ENCODE measurements at places on chromosomes 5 and 9.
A peak's percentile ranks its signal among the peaks of the same experiment; 100 is the strongest.

DNA sequence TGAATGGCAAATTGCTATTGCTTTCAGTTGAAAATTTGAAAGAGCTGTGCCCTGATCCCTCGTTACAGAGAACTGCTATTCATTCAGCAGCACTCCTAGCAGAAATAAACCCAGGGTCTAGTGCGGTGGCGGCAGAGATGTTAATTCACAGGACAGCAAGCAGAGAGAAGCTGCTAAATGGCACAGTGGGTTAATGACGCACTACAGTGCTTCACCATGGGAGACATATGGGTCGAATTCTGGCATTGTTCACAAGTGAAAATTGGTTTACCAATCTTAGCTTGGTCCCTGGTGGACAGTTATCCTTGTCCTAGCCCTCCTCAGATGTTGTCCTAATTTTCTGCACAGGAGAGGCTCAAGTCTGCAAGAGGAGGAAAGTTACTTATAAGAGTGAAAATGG, 807.4 kb downstream of the TLE1 start:
- DNase-seq: no peak

- no peak for DNase-seq
These were observed 5.4 kb upstream of the CREBRF start for GRCh38 chr5:173050791-173051190.

DNA sequence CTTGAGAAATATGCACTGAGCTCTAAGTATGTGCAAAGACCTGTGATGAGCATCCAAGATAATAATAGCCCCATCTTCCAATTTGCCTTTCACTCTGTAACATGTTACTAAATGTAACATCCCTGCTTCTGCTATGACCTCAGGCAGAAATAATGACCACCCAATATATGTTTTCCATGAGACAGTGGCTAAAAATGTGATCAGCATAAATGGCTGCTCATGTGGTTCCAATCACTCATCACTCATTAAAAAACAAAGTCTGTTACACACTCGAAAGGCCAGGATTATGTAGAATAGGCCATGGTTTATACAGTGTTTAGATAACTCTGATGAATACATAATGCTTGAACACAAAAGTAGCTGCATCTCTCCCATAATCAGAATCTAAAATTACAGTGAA, 71.4 kb upstream of the MOCS2 start:
- no peak for DNase-seq

DNA sequence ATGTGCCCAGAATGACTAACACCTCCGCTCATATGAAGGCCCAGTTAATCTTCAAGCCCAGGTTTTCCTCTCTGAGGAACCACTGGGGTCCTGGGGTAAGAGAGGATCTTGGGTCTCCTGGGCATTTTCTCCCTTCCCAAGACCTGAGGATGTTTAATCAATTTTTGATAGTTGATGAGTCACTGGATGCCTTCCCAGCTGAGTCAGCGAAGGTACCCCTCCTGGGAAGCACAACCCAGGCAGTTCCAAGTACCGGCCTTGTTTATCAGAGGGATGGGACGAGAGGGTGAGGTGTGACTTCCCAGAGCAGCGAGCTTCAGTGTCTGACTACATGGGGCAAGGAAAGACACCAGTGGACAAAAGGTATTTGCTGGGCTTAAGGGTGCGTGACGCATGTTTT, 119.6 kb upstream of the IL12B start:
- DNase-seq: no peak

GRCh38 chr5:153569036-153569435, 78.6 kb downstream of the GRIA1 start:
- DNase-seq: no peak

- DNase-seq: no peak
These were observed 65.7 kb upstream of the ZNF462 start for GRCh38 chr9:106797299-106797698.

- DNase-seq: no peak
These were observed 488.1 kb upstream of the ADAMTS16 start for GRCh38 chr5:4651806-4652565.

DNA sequence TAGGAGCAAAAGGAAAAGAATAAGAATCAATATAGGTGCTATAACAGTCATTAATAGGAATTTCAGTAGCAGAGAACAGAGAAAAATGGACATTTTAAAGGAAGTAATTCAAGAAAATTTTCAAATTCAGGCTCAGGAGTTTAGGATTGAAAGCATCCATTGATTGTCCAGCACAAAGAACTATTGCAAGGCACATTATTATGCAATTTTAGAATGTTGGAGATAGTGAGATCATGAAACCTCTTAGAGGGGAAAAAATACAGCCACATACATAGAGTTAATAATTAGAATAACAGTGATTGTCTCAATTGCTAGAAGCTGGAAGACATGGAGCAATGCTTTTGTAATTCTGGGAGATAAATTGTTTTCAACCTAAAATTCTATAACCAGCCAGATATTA, 31.5 kb downstream of the CNTLN start:
- DNase-seq: no peak

DNA sequence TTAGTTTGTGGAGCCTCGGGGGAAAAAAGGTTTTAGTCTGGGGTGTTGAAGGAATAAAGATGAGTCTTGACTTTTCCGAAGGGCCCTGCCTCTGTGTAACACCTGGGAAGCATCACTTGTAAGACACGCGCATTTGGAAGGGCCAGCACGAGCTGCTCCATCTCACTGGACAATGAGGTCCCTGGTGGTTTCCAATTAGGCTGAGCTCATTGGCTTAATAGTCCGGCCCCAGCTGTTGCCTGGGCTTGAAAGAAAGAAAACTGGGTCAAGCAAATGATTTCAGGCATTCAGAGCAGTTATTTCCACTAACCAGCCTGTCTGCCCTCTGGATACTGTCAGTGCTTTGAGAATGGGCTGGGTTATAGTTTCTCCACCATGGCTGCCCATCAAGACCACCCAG, 64.5 kb downstream of the NSUN2 start:
- no peak for DNase-seq

GRCh38 chr5:177435847-177436536, 9.5 kb downstream of the GRK6 start:
- no peak for DNase-seq

DNA sequence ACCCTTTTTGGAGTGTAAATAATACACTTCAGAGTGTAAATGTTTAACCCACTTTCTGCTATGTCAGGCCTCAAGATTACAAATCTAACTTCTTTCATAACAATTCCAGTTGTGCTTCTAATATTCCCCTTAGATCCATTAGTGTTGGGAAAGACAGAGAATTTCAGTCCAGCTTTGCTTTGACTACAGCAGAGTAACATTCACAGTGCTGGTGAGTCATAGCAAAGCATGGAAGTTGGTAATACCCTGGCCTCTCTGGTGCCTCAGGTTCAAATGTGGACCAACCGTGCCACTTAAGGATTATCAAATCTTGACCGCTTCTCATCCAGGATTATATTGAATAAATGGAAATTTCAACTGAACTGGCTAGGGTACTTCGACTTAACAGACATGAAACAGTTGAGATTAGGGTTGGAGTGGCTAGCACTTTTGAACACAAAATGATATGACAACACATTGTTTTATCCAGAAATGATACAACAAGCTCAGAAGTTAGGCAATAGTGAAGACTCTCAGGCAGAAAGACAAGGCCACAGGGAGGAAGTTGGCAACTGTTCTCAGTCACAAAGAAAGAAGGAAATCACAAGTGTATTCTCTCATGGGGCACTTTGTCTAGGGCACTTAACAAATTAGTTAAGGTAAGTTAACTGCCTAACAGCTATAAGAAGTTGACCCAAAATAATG, 24.4 kb upstream of the RASA1 start:
- no peak for DNase-seq

GRCh38 chr9:124260769-124261603, 3.2 kb downstream of the NEK6 start:
- no peak for DNase-seq

DNA sequence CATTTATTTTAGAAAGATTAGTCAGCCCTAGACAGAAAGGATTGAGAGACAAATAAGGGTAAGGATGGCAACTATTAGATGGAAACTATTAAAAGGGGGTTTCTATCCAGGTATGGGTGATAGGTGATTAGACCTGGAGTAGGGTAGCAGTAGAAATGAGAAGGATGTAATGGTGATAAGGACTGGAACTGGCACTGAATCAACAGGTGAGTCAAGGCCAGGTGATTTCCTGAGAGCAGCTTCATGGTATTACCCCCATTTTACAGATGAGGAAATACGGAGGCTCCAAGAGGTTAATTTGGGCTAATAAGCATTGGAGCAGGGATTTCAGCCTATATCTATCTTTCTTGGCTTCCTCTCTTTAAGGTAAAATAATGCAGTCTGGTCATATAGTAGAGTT, 55.7 kb downstream of the CAST start:
- no peak for DNase-seq

DNA sequence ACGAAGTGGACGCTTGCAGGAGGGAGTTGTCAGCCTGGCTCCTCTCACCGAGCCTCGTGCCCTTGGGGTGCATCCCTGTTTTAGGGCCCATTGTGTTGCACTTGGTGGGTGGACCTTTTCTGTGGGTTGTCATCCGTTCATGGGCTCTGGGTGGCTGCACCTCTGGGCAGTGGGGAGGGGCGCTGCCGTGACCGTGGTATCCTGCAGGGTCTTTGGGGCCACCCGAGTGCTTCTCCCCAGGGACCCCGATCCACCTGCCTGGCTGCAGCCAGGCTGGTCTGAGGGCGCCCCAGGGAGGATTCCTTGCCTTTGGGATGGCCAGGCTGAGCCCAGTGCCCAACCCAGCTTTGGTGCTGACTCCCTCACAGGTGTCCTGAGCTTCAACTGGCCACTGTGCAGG, 41.0 kb upstream of the UBAC1 start:
- no peak for DNase-seq

GRCh38 chr5:124628721-124629596, 117.5 kb downstream of the ZNF608 start:
- peak; percentile 54 for DNase-seq

DNA sequence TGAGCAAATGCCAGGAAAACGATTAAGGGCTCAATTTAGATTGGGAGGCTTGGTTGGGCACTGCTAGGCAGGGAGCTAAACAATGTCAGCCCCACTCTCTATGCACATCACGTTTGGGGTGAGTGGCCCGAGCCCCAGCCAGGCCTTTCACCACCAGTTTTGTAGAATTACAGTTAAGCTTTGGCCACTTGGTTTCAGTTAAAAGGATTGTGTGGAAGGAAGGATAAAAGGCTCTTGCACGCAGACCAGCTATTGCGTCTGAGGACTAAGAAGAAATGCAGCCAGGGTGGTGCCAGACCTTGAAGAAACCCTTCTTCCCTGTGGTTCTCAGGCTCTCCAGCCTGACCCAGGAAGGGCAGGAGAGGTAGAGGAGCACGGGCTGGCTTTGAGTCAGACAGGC, 125.3 kb upstream of the SLC44A1 start:
- no peak for DNase-seq

GRCh38 chr9:36136894-36137391, 410 bp downstream of the GLIPR2 start:
- no peak for DNase-seq

DNA sequence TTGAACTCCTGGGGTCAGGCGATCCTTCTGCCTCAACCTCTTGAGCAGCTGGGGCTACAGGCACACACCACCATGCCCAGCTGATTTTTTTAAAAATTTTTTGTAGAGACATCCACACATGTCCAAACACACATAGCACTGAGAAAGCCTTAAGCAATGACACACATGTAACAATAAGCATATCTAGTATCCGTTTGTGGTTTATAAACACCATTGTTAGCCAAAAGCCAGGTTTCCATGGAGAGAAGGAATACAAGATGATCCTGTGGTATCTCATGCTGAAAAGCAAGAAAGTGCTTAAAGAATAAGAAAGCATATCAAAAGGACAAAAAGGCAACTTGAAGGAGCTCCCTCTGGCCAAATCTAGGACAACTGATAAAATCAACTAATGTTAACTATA, 29.7 kb upstream of the SLC1A3 start:
- DNase-seq: no peak

GRCh38 chr5:67222243-67223025, 25.8 kb upstream of the CD180 start:
- no peak for DNase-seq

- DNase-seq: no peak
These were observed 822 bp downstream of the DENND4C start for GRCh38 chr9:19231126-19231903.

DNA sequence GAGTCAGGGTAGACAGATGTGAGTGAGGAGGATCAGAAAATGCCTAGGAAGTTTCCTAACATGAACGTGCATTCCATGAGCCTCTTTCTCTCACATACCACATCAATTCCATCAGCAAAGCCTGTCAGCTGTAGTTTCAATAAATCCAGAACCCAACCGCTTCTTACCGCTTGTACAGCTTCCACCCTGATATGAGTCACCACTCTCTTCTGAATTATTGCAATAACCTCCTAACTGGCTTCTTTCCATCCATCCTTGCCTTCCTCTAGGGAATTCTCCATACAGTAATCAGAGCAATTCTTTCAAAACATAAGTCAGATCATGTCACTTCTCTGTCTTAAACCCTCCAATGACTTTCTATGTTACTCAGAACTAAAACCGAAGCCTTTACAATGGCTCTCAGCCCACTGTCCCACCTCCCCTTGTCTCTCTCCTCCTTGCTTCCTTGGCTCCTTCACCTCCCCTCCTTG, 8.1 kb upstream of the RAD23B start:
- DNase-seq: no peak

GRCh38 chr9:92407818-92408217, 3.4 kb upstream of the OGN start:
- DNase-seq: no peak

DNA sequence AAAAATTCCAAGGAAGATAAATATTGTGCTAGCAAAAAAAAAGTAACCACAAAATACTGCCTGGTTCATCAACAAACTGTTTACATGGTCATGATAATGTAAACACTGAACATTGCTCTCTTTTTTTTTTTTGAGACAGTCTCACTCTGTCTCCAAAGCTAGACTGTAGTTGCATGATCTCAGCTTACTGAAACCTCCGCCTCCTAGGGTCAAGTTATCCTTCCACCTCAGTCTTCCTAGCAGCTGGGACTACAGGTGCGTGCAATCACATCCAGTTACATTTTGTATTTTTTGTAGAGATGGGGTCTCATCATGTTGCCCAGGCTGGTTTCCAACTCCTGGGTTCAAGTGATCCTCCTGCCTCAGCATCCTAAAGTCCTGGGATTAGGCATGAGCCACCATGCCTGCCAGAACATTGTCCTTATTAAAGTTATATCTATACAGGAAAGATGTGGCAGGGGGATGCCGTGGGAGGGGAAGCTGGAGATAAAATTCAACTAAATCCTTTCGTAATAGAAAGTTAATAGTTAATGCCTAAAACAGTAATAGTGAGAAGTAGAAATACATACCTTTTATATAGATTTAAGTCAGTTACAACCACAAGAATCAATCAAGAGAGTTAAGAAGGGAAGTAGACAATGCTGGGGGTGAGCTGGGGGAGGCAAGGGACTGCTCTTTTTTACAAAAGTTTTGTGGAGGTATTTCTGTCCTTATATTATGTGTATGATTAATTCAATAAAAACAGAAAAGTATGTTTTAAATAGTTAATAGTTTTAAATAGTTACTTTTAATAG, 52.3 kb downstream of the RGMB start:
- DNase-seq: no peak

DNA sequence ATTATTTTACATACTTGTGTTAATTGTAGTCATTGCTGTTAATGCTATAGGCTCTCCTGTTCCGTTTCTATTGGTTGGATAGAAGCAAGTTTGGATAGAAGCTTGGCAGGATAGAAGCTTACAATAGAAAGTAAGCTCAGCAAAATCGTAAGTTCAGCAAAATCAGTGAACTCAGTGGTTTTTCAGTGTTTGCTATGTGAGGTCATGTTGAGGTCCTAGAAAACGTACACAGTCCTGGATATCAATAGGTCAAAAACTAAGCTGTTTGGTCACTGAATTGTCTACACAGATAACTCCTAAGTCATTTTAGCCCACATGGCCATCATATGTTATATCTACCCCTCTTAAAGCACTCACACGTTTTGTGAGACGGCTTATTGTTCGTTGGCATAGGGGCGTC, 299.4 kb downstream of the MAN2A1 start:
- no peak for DNase-seq

GRCh38 chr9:114181607-114182409, 26.5 kb downstream of the COL27A1 start:
- no peak for DNase-seq

Data from left lung (tissue), 14 donors.